ENCODE measurements at places on chromosomes 3 and 15. TPM values are rescaled to one million over a fixed set of nuclear protein-coding genes. Genes with fewer than 3 reads are reported as not detected.

- no peaks in the 10 kb centered on the region for H3K4me1 ChIP-seq
- no peak for DNase-seq
- no peak overlapping the region for H3K27ac ChIP-seq
- no peaks in the 10 kb centered on the region for H3K27me3 ChIP-seq
Observed at GRCh38 chr3:75048650-75049049, 434.2 kb upstream of the CNTN3 start.

DNA sequence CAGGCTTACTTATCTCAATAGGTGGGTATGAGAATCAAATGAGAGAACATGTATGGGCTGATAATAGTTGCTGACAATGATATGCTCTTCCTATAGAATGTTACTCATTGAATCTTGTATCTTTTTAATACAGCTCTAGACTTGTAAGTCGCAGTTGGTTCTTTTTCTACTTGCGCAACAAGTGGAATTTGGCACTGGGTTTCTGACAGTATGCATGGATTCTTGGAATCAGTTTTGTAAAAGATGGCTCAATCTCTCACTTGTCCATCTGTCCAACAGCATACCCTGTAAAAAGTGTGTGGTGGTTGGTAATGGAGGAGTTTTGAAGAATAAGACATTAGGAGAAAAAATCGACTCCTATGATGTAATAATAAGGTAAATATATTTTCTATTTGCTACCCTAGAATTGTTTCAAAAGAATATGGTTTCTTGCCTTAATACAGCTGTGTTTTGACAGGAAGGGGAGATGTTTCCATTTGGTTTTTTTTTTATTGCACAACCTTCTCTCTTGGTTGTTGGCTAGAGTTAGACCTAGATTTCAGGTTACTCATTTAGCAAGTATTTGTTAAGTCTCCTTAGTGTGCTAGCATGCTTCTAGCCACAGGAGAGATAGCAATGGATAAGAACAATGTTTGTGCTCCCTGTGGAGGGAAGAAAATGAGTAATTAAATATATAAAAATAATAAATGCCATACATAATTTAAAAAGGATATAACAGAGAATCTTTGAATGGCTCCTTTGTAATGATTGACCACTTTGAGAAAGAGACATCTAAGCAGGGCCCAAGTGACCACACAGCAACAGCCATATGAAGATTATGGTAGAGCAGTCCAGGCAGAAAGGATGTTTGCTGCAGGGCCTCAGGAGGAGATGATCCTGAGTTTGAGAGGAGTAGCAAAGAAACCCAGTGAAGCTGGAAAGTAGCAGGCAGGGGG, 21.8 kb downstream of the ST3GAL6 start:
- no peak overlapping the region for H3K27ac ChIP-seq
- no peak for DNase-seq
- no peaks in the 10 kb centered on the region for H3K36me3 ChIP-seq
- H3K4me3 ChIP-seq: no peak overlapping the region
- no peaks in the 10 kb centered on the region for H3K4me1 ChIP-seq
- no peaks in the 10 kb centered on the region for H3K27me3 ChIP-seq

DNA sequence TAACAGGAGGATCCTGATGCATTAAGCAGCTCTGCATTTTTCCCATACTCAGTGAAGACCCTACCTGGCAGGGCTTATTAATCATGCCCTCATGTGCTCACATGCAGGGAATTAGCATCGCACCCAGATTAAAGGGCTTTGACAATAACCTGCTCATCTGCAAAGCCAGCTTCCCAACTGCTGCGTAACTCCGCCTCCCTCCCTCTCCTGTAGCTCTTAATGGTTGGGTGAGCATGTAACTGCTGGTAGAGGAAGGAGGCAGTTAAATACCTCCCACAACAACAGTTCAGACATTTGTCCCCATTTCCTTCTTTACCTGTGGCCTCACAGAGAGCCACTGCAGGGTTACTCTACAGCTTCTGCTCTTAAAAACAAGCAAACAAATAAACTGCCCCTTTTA, 203.6 kb upstream of the WNT5A start:
- DNase-seq: no peak
- no peaks in the 10 kb centered on the region for H3K36me3 ChIP-seq
- no peaks in the 10 kb centered on the region for H3K27me3 ChIP-seq
- H3K27ac ChIP-seq: no peak overlapping the region
- no peak overlapping the region for H3K4me3 ChIP-seq

DNA sequence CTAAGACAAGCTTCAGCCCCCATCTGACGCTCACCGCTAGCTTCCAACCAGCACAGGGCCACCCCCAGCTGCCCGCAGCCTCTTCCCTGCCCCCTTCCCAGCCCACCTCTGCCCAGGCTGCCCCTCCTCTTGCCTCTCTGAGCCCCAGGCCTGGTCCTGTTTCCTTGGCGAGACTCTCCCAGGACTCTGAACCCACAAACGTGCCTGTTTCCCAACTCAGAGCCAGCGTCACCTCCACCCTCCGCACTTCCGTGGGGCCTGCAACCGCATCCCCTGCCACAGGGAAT, 35.0 kb downstream of the ZXDC start:
- no peak overlapping the region for H3K4me3 ChIP-seq
- no peak overlapping the region for H3K27ac ChIP-seq
- no peaks in the 10 kb centered on the region for H3K4me1 ChIP-seq
- no peak for DNase-seq
- no peaks in the 10 kb centered on the region for H3K27me3 ChIP-seq

DNA sequence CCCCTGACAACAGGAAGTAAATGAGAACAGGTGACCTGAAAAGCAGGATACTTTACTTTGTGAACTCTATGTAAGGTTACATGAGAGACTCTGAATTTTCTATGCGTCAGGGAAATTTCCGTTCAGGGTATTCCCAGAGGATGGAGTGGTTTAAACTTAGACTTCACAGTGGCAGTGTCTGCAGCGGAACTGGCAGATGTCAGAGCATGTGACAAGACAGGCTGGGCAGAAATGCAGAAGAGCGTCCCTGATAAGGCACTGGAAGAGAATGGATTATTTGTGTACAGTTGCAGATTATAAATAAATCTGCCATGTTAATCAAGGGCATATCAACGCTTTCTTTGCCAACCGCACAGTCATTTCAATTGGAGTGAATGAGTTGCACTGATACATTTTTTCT, 598.4 kb upstream of the ZNF717 start:
- H3K36me3 ChIP-seq: no peaks in the 10 kb centered on the region
- DNase-seq: no peak
- no peak overlapping the region for H3K27ac ChIP-seq
- H3K27me3 ChIP-seq: no peaks in the 10 kb centered on the region
- no peaks in the 10 kb centered on the region for H3K4me1 ChIP-seq
- no peak overlapping the region for H3K4me3 ChIP-seq

GRCh38 chr3:71611099-71611498, 27.6 kb upstream of the FOXP1 start:
- no peaks in the 10 kb centered on the region for H3K4me1 ChIP-seq
- H3K27ac ChIP-seq: no peak overlapping the region
- H3K27me3 ChIP-seq: no peaks in the 10 kb centered on the region
- DNase-seq: no peak

- no peak overlapping the region for H3K4me3 ChIP-seq
- no peaks in the 10 kb centered on the region for H3K27me3 ChIP-seq
- no peaks in the 10 kb centered on the region for H3K4me1 ChIP-seq
- H3K27ac ChIP-seq: no peak overlapping the region
- DNase-seq: no peak
- H3K36me3 ChIP-seq: no peaks in the 10 kb centered on the region
Observed at GRCh38 chr15:36325206-36325605, 254.2 kb upstream of the CDIN1 start.

DNA sequence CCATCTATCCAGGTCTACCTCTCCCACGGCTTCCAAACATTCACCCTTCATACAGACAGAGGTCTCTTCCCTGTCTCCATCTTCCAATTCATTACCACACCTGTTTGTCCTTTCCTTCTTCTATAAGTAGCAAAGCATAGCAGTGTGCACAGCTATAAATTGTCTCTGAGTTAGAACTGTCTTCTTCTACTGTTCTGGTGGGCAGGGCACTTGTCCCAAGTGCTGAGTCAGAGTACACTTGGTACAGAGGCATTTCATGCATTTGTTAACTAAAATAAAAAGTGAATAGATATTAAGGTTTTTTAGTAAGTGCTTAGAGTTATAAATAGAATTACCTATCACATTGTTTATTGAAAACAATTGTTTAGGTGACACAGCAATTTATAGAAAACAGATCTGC, 150.1 kb upstream of the CCDC54 start:
- no peaks in the 10 kb centered on the region for H3K4me1 ChIP-seq
- H3K4me3 ChIP-seq: no peak overlapping the region
- no peaks in the 10 kb centered on the region for H3K36me3 ChIP-seq
- no peak overlapping the region for H3K27ac ChIP-seq
- DNase-seq: no peak
- no peaks in the 10 kb centered on the region for H3K27me3 ChIP-seq

- H3K4me3 ChIP-seq: peak overlapping the region; percentile 31
- H3K27ac ChIP-seq: peak overlapping the region; percentile 81
- peaks cover 52% of the 10 kb centered on the region for H3K4me1 ChIP-seq
- H3K36me3 ChIP-seq: no peaks in the 10 kb centered on the region
Observed at GRCh38 chr3:194003114-194004057, 132.6 kb upstream of the HES1 start.

DNA sequence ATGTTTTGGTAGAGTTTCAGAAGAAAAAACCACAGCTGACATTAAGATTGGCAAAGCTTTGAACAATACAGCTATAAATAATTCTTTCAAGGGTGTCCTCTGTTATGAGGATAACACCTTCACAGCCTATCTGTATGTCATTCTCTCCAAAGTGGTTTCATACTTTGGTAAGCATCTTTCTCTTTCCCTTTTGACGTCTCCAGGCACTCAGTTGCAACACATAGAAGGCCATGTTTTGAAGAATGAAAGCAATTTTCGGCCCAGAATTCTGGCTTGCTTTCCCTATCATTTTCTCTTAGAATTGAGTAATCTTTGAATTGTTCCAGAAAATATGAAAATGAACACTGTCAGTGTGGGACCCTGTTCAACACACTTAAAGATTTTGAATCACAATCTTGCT, 200.0 kb upstream of the CBLB start:
- no peak overlapping the region for H3K27ac ChIP-seq
- H3K4me1 ChIP-seq: no peaks in the 10 kb centered on the region
- H3K4me3 ChIP-seq: no peak overlapping the region
- H3K27me3 ChIP-seq: no peaks in the 10 kb centered on the region

DNA sequence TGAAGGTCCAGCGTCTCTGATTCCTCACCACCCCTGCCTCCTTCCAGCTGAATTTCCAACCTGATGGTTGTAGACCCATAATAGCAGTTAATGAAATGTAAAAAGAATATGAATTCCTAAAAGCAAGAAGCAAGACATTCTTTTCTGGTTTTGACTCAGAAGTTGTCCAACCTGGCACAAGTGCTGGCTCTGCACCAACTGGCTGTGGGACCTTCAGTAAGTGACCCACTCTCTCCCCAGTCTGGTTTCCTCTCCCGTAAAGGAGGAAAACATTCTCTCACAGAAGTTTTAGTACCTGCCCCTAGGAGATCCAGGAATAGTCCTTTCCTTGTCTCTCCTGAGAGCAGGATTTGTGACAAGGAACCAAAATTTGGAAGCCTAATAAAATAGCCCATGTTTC, 236.9 kb upstream of the TRIM42 start:
- no peaks in the 10 kb centered on the region for H3K4me1 ChIP-seq
- no peak overlapping the region for H3K4me3 ChIP-seq

DNA sequence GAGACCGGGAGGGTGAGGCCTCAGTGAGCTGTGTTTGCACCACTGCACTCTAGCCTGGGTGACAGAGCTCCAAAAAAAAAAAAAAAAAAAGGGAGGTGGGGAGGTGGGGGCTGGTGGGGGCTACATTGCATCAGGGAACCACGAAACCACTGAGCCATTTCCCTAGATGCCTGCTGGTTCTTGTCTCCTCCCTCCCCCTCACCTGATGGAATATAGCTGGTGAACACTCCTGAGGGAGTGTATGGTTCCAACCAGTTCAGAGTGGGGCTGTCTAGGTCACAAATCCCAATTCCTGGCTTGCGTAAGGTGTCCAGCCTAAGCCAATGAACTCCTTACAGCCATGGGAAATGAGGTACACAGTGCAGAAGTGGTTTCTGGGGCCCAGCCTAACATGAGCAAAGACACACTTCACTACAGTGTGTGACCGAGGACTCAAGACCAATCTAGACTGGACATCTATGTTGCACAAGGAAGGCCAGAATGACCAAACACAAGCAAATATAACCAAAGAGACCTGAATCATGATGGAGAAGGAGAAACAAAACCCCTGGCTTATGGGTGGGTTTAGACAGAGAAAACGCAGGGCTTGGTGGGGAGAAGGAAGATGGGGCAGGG, 39.1 kb upstream of the OSBPL11 start:
- H3K27ac ChIP-seq: no peak overlapping the region
- H3K4me1 ChIP-seq: peaks cover 3% of the 10 kb centered on the region
- no peaks in the 10 kb centered on the region for H3K36me3 ChIP-seq
- DNase-seq: no peak
- H3K4me3 ChIP-seq: no peak overlapping the region

- no peak for DNase-seq
- no peak overlapping the region for H3K4me3 ChIP-seq
- H3K27ac ChIP-seq: no peak overlapping the region
- no peaks in the 10 kb centered on the region for H3K27me3 ChIP-seq
Observed at GRCh38 chr15:47588958-47589357, 128.3 kb upstream of the SEMA6D start.

- H3K36me3 ChIP-seq: no peaks in the 10 kb centered on the region
- no peak for DNase-seq
- H3K4me3 ChIP-seq: no peak overlapping the region
- H3K27me3 ChIP-seq: no peaks in the 10 kb centered on the region
Observed at GRCh38 chr3:115624029-115624741, 875 bp downstream of the GAP43 start.

DNA sequence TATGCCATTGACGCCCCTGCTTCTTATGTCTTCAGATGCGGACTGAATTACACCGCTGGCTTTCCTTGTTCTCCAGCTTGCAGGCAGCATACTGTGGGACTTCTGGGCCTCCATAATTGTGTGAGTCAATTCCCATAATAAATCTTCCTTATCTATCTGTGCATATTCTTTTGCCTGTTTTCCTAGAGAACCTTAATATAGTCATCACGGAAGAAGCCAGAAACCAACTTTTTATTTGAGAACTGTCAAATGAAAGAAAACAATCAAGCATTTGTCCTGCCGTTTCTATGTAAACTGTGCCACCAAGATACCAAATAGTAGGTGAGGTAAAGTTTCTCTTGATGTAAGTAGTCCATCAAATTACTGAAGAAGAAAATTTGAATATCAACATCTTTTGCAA, 51.8 kb upstream of the B3GALNT1 start:
- no peaks in the 10 kb centered on the region for H3K27me3 ChIP-seq
- H3K27ac ChIP-seq: no peak overlapping the region
- no peaks in the 10 kb centered on the region for H3K4me1 ChIP-seq

DNA sequence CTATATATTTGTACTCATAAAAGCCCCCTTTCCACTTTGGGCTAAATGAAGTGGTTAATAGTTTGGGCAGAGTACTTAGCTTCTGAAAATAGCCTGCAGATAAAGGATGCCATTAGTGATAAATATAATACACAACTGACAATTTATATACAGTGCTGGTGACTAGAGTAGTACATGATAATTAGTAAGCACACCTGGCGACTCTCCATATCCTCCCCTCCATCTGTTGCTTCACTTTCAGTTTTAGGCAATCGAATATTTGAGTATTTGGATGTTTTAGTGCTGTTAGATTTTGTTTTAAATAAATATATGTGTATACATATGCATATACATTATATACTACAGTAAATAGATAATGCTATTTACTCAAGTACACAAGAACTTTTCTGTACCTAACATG, 35.9 kb upstream of the CHMP2B start:
- no peak for DNase-seq
- H3K27me3 ChIP-seq: no peaks in the 10 kb centered on the region
- H3K4me3 ChIP-seq: no peak overlapping the region

Gene CLASP2
- total RNA-seq: 93.1 TPM

Gene SNTN
- total RNA-seq: not detected

Gene SCAP
- total RNA-seq: 104 TPM

Gene EIF4E3
- total RNA-seq: 2.4 TPM

Gene TTLL13
- 0.11 TPM for total RNA-seq

Gene ARHGEF26
- 0.34 TPM for total RNA-seq
